ENCODE measurements at places on chromosomes 5 and 9.

DNA sequence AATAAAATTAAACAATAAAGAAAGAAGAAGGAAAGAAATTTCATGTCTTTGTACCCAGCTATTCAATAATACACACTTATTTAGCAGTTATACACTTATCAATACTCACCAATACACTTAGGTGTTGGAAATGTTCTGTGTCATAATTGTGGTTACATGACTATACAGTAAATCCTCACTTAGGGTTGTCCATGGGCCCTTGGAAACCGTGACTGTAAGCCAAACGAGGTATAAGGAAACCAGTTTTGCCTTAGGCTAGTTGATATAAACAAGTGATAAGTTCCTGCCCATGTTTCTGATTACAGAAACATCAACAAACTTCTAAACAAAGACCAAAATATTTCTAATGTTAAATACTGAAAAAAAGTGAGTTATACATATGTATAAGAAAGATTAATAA, 10.0 kb upstream of the SLCO4C1 start:
- DNase-seq = no peak

GRCh38 chr9:78234810-78235209, 1.1 kb upstream of the CEP78 start:
- DNase-seq = no peak

- no peak for DNase-seq
Measured at GRCh38 chr9:35774907-35775635, 16.3 kb upstream of the NPR2 start.

DNA sequence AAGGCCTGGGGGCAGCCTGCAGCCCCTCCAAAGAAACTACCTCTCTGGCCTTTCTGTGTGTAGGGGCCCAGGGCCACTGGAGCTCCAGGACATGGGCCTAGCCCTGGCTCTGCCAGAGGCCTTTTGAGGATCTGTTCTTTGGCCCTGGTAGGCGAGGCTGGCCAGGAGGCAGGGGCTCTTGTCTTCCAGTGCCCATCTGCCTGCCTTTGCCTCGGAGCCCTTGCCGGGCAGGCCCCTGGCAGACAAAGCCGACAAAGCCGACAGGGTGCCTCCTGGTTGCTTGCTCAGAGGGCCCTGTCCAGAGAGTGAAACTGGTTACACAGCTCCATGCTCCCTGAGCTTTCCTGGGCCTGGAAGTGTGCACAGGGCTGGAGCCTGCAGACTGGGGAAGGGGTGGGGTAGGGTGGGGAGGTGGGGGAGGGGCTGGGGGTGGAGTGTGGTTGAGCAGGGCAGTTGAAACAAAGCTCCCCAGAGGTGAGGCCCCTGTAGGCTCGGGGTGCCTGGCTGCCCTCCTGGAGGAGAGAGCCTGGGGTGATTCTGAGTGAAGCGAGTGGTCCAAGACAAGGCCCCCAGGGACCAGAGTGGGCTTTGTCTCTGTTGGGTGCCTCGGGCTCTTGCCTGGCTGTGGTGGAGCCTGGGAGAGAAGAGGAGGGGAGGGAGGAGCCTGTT, 29.3 kb downstream of the PTPA start:
- no peak for DNase-seq

DNA sequence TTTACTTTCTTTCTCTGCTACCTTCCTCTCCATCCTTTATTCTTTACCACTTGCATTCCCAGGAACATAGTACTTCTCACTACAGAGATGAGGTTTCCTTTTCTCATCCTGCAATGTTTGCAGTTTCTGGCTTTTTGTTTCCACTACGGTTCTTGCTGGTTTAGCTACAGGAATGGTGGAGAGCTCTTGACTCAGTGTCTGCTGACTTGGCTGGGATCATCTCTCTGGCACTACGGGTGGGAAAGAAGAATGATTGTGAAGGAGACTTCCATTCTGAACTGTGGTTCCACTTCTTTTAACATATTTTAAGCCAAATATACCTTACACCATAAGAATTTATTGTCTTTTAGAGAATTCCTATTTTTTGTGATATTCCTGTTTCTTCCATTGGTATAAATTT, 65.1 kb downstream of the NREP start:
- no peak for DNase-seq

DNA sequence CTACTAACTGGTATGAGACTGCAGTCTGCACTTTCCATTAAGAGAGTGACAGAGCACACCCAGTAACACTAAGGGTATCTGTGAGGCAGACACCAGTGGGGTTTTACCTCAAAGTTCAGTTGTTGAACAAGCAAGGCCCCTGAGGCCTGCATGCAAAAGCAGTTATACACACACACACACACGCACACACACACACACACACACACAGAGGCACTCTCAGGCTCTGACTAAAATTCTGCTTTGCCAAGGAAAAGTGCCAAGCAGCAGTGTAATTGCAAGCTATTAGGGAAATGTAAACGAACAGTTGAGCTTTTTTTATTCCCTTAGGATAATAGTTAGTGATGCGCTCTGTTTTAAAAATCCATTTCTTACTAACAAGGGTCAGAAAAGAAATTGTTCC, 377.1 kb downstream of the SPOCK1 start:
- no peak for DNase-seq

DNA sequence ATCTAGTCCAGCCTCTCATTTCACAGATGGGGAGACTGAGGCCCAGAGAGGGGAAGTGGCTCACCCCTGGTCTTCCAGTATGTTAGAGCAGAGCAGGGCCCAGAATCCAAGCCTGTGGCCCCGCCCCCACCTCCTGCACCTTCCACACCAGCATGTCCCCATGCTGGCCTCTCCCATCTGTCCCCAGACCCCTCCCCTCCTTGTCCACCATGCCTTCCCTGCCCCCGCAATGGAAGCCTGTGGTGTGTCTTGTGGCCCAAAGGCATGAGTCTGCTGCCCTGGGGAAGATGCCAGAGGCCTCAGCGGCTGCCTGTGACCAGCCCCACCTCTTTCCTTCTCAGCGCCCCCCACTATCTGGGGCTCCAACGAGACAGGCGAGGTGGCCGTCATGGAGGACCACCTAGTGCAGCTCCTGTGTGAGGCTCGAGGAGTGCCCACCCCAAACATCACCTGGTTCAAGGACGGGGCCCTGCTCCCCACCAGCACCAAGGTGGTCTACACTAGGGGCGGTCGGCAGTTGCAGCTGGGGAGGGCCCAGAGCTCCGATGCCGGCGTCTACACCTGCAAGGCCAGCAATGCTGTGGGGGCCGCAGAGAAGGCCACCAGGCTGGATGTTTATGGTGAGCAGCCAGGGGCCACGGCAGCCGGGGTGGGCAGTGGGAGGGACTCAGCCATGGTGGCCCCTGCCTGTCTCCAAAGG, 87.2 kb downstream of the HMCN2 start:
- DNase-seq = no peak

DNA sequence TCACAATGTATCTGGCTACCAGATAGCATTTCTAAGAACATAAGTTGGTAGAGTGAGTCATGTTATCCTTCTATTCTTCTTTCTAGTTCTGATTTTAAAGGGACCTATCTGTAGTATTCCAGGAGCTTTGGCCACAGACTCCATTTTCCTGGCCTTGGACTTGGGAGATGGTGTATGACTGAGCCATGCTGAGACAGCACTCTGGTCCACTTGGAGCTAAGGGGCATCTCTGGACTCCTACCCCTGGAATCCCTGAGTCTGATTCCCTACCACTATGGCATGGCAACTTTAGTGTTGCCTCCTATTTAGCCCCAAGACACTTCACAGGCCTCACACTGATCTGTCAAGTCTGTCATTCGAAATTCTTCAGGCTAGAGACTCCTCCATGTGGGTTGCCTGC, 58.8 kb downstream of the BAAT start:
- DNase-seq = no peak

GRCh38 chr5:147763791-147764525, 18.6 kb downstream of the JAKMIP2 start:
- no peak for DNase-seq

DNA sequence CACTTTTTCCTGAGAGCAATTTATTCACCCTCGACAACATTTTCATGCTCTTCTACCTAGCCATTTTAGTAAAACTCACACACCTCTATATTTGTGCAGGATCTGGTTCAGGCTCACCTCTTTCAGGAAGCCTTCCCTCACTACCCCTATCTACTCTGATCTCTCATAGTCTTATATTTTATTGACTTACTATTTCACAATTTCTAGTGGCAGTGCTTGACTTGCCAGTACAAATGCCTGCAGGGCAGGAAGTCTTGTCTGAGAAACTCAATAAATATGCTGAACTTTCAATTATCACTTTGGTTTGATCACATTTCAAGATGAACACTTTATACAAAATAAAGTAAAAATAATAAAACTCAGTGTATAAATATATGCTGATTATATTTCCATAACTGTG, 226.8 kb downstream of the CETN3 start:
- DNase-seq = no peak

DNA sequence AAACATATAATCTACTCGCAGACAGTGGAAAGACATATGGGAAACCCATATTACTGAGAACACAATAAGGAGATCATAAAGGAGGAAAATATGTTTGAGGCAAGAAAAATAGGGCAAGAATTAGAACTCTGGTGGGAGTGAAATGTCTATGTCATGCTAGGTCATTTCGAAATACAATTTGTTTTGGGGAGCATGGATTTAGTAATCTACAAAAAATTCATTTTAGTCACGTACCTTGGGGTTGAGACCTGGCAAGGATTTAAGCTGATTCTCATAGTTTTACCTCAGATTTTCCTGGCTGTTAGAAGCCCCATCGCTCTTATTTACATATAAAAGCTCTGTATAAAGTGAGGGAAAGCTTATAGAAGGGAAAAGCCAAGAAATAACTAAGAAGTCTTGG, 11.5 kb upstream of the CSNK1G3 start:
- DNase-seq = no peak
